ENCODE measurements at places on chromosomes 2 and 18. TPM values are rescaled to one million over a fixed set of nuclear protein-coding genes. Genes with fewer than 3 reads are reported as not detected.

DNA sequence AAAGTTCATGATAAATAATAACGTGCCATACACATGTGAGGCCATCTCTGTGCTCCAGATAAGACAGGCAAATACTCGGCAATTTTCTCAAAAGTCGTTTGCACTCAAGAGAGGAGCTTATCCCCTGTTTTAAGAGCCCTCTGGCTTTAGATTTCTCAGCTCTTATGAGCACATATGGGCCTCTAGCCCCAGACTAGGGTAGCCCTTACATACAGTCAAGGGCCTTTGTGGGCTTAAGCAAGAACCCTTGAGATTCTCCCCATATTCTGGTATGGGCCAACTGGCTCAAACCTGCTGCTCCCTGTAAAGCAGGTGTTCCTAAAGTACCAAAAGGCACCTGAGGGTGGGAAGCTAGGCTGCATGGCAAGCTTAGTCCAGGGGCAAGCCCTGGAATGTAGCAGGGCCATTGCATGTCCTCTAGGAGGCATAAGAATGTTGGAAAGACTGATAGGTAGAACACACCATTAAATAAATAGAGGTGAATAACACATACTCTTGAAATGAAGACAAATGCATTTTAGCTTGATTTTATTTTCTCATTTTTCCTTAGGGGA, 66.1 kb downstream of the FASTKD2 start:
- peak; percentile 63 for DNase-seq
- peaks cover 4% of the 10 kb centered on the region for H3K4me1 ChIP-seq
- no peaks in the 10 kb centered on the region for H3K27me3 ChIP-seq
- no peaks in the 10 kb centered on the region for H3K36me3 ChIP-seq
- H3K4me3 ChIP-seq: no peak overlapping the region
- H3K27ac ChIP-seq: no peak overlapping the region

DNA sequence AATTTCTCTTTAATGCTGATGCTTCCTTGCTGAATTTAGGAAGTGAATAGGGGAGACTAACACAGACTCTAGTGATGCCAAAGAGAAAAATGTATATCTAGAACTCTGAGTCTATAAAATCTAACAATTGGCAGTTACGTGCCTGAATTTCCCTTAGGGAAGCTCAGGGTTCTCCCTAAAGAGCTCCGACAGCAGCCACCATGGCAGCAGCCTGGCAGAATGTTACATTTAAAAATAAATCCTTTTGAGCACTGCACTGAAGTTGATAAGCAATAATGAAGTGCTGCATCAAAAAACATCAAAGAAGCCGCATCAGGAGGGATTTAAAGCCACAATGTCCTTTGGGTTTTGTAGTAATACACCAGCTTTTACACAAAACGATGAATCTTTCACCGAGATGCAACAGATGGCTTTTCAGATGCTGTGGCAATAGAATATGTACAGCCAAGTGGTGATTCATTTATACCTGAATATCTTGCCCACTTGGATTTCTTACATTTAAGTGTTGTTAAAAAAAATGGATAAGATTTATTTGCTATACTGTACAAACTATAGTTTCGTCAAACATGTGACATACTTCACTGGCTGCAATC, 291.2 kb upstream of the SESTD1 start:
- no peaks in the 10 kb centered on the region for H3K4me1 ChIP-seq
- no peaks in the 10 kb centered on the region for H3K27me3 ChIP-seq
- no peak overlapping the region for H3K27ac ChIP-seq
- DNase-seq: no peak
- no peaks in the 10 kb centered on the region for H3K36me3 ChIP-seq
- H3K4me3 ChIP-seq: no peak overlapping the region

- no peak for DNase-seq
- no peak overlapping the region for H3K27ac ChIP-seq
- peaks cover 12% of the 10 kb centered on the region for H3K4me1 ChIP-seq
- H3K4me3 ChIP-seq: no peak overlapping the region
Observed at GRCh38 chr2:9097239-9097638, 93.8 kb upstream of the MBOAT2 start.

DNA sequence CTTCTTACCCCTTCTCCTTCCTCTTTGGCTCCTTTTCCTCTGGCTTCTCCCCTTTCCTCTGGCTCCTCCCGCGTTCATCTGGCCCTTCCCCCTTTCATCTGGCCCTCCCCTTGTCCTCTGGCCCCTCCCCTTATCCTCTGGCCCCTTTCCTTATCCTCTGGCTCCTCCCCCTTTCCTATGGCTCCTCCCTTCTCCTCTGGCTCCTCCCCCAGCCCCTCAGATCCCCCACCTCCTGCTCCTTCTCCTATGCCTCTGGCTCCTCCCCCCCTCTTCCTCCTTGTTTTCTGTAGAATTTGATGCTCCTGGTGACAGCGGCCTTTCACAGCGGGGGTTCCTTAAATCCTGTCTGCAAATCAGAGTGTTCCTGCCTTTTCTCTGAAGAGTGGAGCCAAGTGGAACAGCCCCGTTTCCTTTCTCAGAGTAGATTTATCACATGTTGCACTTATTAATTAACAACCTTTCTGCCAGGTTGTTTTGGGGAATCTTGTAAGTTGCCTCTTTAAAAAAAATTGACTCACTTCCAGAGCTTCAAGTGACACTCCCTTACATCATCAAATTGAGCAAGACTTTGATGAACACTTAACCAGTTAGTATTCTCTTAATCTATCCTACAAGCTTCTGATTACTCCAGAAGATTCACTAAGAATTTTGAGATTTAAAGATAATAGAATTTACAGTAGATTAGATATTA, 27.9 kb downstream of the FABP1 start:
- H3K4me3 ChIP-seq: no peak overlapping the region
- H3K27me3 ChIP-seq: no peaks in the 10 kb centered on the region
- no peak for DNase-seq
- H3K4me1 ChIP-seq: no peaks in the 10 kb centered on the region

GRCh38 chr2:205700331-205701132, 18.2 kb downstream of the NRP2 start:
- peaks cover 2% of the 10 kb centered on the region for H3K36me3 ChIP-seq
- H3K4me3 ChIP-seq: no peak overlapping the region
- H3K27me3 ChIP-seq: no peaks in the 10 kb centered on the region
- no peak for DNase-seq
- H3K4me1 ChIP-seq: peaks cover 26% of the 10 kb centered on the region

DNA sequence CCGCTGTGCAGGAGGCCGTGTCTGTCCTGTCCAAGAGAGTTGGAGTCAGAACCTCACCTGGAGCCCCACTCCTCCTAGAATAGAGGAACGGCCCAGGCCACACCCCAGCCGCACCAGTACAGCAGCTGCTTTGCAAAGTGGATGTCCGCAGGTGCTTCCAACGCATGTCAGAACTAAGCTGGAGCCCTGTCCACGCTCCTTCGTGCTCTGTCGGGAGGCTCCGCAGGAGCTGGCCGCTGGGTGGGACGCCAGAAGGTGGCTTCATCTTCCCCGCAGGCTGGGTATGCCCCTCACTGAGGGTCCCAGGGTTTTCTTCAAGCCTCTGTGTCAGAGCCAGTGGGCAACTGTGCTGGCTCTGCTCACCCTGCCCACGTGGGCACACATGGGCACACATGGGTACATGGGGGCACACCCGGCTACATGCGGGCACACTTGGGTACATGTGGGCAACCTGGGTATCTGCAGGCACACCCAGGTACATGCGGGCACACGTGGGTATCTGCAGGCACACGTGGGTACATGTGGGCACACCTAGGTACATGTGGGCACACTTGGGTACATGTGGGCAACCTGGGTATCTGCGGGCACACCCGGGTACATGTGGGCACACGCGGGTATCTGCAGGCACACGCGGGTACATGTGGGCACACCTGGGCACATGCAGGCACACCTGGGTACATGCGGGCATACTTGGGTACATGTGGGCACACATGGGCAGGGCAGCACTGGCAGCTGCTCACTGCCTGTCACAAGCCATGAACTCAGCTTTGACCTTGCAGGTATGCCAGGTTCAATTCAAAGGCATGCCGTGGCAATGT, 67.1 kb upstream of the CTDP1 start:
- H3K27me3 ChIP-seq: peaks cover 8% of the 10 kb centered on the region
- peaks cover 9% of the 10 kb centered on the region for H3K4me1 ChIP-seq
- H3K27ac ChIP-seq: no peak overlapping the region
- peak; percentile 14 for DNase-seq
- H3K4me3 ChIP-seq: no peak overlapping the region

DNA sequence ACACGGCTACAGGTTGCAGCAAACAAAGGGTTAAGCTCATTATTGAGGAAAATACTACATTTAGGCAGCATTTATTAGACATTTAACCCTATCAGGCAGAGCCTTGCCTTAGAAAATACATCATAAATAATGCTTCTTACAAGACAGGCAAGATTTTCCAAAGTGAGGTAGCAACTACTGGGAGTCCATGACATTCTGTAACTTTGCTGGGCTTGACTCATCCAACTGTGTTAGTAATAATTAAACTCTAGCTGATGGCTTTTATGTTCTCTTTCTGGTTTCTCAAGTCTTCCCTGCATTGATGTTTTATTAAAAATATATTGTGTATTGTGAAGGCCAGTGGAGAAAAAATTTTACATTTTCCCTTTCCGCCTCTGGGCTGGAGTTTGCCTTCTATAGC, 291.3 kb downstream of the AFF3 start:
- H3K4me1 ChIP-seq: no peaks in the 10 kb centered on the region
- H3K4me3 ChIP-seq: no peak overlapping the region
- H3K27ac ChIP-seq: no peak overlapping the region
- DNase-seq: no peak
- H3K27me3 ChIP-seq: no peaks in the 10 kb centered on the region

GRCh38 chr2:70842401-70842800, 6.8 kb upstream of the CD207 start:
- H3K4me3 ChIP-seq: no peak overlapping the region
- no peak overlapping the region for H3K27ac ChIP-seq
- no peak for DNase-seq
- H3K36me3 ChIP-seq: no peaks in the 10 kb centered on the region

DNA sequence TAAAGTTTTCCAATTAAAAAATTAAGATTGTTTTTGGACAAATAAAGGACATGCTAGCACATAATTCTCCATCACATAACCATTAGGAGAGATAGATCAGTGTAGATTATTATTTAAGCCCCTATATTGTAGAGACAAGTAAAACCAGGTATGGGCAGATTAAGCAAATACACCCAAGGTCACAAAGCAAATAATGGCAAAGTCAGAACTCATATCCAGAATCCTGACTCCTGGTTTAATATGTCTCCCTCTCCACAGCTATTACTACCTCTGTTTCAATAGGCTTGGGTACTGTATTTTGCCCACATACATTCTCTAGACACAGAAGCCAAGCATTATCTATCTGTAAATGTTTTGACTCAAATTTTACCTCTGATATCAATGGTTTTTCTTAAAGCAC, 282.3 kb downstream of the EPHA4 start:
- H3K27ac ChIP-seq: no peak overlapping the region
- H3K27me3 ChIP-seq: no peaks in the 10 kb centered on the region
- H3K36me3 ChIP-seq: no peaks in the 10 kb centered on the region
- DNase-seq: no peak
- H3K4me1 ChIP-seq: no peaks in the 10 kb centered on the region

GRCh38 chr2:235026649-235027557, 75.1 kb downstream of the SH3BP4 start:
- H3K27me3 ChIP-seq: no peaks in the 10 kb centered on the region
- no peak overlapping the region for H3K27ac ChIP-seq
- H3K36me3 ChIP-seq: no peaks in the 10 kb centered on the region
- DNase-seq: no peak

DNA sequence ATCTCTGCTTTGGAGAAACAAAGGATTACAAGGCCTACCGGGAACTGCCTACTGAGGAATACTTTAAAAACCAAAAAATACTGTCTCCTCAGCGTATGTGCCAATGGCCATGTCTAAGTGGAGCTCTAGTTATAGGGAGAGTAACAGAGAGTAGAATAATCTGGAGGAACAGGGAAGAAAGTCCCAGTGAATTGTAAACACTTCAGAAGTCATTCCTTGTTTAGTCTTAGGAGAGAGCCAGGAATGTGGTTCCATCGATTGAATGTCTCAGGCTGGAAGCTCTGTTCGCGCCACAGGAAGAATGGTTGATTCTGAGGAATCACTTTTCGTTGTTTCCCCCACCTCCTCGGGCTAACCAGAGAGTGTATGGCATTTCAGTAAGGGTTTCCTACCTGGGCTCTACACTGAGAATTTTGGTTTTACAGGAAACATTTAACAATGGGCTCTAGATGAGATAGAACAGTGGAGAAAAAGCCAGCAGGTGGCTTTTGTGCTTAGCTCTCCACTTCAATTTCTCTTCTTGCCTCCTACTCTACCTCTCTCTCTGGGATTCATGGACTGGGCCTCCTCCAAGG, 88.7 kb downstream of the ACVR1 start:
- no peak overlapping the region for H3K27ac ChIP-seq
- peaks cover 43% of the 10 kb centered on the region for H3K4me1 ChIP-seq
- no peak overlapping the region for H3K4me3 ChIP-seq

DNA sequence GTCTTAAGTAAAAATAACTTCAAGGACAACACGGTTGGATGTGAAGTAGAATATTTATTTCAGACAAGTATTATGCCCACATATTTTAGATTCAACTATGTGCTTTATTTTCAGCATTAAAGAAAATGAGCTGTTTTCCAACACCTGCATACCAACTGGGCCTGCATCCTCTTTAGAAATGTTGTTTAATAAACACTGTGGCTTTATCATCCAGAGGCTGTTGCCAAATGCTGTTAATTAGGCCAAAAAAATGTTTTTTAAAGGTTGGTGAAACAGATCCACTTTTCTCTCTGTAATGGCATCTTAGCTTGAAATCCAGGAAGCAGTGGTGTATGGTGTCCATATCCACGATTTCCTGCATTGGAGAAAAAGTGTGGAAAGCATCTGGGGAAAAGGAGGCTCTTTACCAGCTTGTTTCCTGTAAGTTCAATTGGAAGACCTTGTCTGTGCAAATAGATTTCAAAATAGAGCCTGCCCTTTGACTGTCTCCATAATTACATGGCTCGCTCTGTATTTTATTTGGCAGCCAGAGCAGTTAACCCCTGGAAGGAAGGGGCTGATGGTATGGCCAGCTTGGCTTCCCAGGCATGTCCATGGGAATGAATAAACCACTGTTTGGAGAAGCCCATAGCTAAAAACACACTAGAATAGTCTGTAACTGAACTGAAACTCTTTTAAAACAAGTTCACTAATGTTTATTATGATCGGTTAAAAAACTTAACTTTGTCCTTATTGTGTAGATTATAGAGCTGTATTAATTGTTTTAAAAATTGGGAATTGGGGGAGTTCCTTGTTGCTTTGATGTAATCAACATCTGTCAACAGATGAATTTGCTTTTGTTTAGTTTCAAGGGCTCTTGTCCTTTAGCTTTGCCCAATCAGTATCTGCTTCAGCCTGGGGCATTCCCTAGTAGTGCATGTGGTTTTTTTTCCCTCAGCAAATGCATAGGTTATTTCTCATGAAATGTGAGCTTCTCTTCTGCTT, 33.0 kb upstream of the DLX1 start:
- no peak for DNase-seq
- H3K27me3 ChIP-seq: no peaks in the 10 kb centered on the region
- no peaks in the 10 kb centered on the region for H3K36me3 ChIP-seq
- no peaks in the 10 kb centered on the region for H3K4me1 ChIP-seq
- H3K4me3 ChIP-seq: no peak overlapping the region

Gene MARS2
- total RNA-seq: 3.1 TPM

Gene AP1S3
- 18.7 TPM for total RNA-seq

Gene CDH2
- total RNA-seq: 0.83 TPM

Gene C1GALT1C1L
- total RNA-seq: not detected

Gene SH3YL1
- 59.5 TPM for total RNA-seq

Gene POTEC
- total RNA-seq: not detected

All from upper lobe of left lung (tissue), 6 donors.